Stimulated activated CD8-positive, alpha-beta memory T cell treated with anti-CD3 and anti-CD28 coated beads, Interleukin-7, amount 100 ng/mL, for 1 hour (primary cell): ENCODE measurements at places on chromosomes 3 and 15.

DNA sequence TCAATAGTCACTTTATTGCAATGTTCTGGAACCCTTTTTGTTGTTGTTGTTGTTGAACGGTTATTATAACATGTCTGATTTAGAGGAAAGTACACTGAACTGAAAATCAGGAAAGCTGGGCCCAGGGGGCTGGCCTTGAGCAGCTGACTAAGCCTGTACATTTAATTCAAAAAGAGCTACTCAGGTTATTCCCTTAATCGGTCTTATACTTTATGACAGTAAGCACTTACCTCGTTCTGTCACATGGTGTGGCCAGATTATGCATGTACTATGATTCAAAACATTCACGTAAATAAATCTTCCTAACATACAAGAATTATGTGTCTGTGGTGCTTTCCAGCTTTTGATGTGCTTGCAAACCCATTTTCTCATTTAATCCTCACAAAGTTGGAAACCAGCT is 382.5 kb upstream of the TPRG1 start:
- DNase-seq, result no peak

GRCh38 chr3:82376883-82377282 is 615.4 kb upstream of the GBE1 start:
- no peak for DNase-seq

GRCh38 chr3:67384760-67385397 is 269.5 kb downstream of the SUCLG2 start:
- DNase-seq, result no peak

- DNase-seq, result no peak
Observed at GRCh38 chr3:8524249-8524648, 22.6 kb downstream of the LMCD1 start.

DNA sequence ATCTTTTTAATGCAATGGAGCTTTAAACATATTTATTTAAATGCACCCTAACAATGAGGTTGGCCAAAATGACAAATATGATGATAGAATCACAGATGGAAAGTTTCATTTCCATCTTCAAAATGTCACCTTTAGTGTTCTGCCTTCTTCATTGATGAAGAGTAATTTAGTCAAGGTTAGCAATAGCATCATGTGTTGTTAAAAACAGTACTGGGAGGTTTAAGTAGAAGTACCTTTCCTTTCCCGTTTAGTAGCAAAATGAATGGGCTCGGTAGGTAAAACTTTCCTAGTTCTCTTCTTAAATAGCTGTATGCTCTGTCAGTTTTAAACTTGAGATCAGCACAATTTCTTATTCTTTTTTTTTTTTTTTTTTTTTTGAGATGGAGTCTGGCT is 35.1 kb downstream of the EIF2AK4 start:
- no peak for DNase-seq

GRCh38 chr3:21734746-21735145 is 16.3 kb downstream of the ZNF385D start:
- DNase-seq, result no peak
